AG10803 (cell line): ENCODE measurements at places on chromosomes 2 and 18.

DNA sequence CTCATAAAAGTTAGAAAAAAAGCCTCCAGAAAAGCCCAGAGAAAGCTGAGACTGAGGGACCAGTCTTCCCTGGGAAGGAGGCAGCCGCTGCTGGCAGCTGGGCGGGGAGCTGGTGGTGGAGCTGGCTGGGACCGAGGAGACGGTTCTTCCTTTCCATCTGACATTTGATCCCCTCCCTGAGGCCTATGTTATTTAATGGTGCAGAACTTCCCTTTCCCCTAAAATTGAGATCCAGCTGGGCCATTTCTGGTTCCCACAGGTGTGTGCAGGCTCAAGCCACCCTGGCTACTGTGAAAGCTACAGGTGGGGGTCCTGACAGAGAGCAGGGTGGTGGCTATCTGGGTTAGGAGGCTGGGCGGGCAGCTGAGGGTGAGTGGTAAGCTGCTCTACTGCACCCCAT lies 81.5 kb upstream of the FZD7 start:
- no peak for DNase-seq

DNA sequence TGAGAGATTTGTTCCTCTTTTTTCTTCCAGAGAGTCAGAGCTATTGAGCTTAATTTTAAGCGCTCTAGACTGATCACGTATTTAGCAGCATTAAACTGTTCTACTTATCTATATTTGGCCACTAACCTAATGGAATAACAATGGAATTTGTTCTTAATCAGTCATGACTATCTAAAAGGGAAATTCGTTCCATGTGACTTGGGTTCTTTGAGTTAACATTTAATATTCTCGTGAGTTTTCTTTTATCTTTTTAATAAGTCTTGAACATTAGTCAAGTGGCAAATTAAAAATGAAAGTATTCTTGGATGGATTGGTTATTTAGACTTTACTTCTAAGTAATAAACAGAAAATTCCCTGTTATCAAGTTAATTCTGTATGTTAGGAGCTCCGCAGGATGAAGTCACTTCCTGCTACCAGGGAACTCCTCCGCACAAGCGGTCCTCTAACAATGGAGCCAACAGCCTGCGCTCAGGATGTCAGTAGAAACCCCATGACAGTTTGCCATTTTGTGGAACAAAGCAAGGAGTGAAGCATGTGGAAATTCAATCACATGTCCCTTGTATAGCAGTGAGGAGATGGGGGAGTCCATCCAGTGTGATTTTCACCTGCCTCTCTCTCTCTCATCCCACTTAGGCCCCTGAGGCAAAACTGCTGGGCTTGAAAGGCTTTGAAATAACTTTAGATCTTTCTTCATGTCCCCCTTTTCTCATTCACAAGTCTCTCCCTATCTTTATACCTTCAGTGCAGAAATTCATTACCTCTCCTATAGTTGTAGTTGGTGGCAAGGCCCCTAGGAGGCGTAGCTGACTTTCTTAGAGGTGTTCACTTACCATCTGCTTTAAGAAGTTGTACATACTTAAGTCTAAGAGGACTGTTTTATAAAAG lies 138.1 kb downstream of the WDR7 start:
- DNase-seq, result no peak

- no peak for DNase-seq
These were observed 12.7 kb downstream of the SMAD7 start for GRCh38 chr18:48937869-48938750.

GRCh38 chr2:169415233-169415748 lies 53.0 kb upstream of the LRP2 start:
- no peak for DNase-seq

GRCh38 chr2:16932826-16933225 lies 267.2 kb upstream of the CYRIA start:
- no peak for DNase-seq

- DNase-seq, result peak; percentile 8
These were observed 863.7 kb upstream of the VRK2 start for GRCh38 chr2:57182916-57183315.
